Retina (tissue), 1 donor: ENCODE measurements at places on chromosomes 2 and 18.

DNA sequence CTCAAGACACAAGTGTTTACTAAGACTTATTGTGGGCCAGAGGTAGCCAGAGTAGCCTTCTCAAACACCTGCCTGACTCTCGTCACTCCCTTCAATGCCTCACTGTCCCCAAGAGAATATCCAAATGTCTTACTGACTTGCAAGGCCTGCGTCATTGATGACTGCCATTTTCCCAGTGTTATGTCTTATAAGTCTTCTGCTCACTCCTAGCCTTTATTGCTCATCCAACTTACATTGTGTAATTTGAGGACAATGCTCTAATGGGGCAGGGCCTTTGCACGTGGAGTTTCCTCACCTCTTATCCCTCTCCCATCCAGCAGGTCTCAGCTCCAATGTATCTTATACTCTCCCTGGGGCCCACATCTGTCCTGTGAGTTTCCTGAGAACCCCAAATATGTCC is 10.1 kb upstream of the CD226 start:
- DNase-seq = no peak

GRCh38 chr2:105388971-105389381 is 9.9 kb downstream of the FHL2 start:
- no peak for DNase-seq

GRCh38 chr2:221517146-221517695 is 54.9 kb downstream of the EPHA4 start:
- DNase-seq = no peak

DNA sequence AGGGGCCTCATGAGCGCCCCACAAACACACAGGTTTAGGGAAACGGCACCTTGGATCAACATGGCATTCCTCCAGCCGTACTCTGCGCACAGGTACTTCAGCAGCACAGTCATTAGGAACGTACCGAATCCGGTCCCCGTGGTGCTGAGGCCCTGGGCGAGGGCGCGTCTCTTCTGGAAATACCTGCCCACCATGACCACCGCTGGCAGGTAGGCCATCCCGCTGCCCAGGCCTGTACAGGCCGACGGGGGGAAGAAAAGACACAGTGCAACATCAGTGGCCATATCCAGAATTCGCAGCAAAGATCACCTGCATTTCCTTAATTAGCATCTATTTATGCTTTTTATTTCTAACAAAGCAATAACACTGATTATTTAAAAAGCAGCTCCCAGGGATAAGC is 22.2 kb downstream of the SLC16A14 start:
- DNase-seq = no peak

- no peak for DNase-seq
These were observed 34.6 kb upstream of the WDR75 start for GRCh38 chr2:189406586-189407233.

GRCh38 chr18:45786941-45787340 is 38.5 kb upstream of the SIGLEC15 start:
- no peak for DNase-seq

DNA sequence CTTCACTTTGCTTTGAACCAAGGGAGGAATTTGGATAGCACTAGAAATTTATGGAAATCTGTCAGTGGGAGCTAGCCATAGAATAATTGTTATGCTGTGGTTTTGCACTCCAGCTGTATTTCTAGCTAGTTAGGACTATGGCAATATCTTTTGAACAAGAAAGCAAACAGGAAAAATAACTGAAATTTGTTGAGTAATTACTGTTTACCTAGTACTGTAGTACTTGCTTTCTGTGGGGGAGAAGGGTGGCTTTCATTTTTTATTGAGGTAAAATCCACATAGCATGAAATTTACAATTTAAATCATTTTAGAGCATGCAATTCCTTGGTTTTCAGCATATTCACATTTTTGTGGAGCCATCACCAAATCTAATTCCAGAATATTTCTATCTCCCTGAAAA is 28.4 kb downstream of the MBD5 start:
- DNase-seq = no peak
